ENCODE measurements at places on chromosomes 13 and 19.

- DNase-seq = no peak
Measured at GRCh38 chr13:33089311-33089710, 73.1 kb downstream of the KL start.

DNA sequence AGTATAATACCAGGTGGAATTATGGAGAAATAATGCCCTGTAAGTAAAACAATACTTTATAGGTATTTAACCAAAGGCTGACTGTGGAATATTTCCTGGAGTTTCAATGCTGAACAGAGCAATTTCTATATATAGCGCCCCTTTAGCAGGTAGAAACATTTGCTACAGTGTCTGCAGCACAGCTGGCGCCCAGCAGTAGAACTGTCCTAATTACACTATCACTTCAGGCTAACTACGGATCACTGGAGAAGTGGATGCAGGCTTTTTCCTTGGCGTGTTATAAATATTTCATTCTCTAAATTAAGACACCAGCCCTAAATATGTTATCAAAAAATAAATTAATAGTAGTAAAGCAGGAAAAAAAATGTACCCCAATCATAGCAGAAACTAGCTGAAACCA, 3.1 kb downstream of the SHISA2 start:
- DNase-seq = no peak

DNA sequence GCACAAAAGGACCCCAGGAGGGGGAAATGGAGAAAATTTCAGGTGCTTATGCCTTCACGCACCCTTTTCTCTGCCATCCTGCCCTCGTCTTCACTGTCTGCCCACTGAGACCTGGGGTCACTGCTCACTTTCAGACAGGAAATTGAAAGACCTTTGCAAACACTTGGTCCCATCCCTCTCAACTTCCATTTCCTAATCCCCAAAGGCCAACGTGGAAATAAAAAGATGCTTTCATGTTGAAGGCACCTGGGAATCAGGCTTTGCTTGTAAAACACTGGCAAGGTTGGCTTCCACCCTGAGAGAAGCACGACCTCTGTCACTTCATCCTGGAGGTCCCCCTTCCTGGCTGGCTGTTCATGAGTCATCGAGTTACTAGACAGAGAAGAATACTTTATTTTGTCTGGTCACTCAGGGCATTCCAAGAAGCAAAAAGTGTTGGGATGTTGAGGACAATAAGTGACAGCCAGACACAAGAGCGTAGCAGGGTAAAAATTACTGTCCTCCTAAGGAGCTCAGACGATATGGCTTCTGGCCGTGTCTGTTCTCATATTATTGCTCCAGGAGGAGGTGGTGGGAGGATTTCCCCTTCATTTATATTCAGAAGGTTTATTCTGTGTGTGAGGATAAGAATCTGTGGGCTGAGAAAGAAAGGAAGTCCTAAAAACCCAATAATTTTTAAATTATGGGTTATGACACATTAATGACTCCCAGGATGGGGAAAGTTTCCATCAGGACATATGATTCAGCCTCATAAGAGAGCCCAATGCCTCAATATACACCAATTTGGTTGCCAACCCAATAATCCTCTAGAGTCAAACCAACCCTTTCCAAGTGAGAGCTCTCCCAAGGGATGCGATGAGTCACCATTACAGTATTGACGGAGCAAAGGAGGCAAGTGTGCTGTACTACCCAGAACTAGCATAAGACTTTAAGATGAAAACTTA, 409.0 kb downstream of the COG6 start:
- DNase-seq = no peak

- no peak for DNase-seq
Measured at GRCh38 chr19:28500296-28500695, 712.7 kb downstream of the UQCRFS1 start.

DNA sequence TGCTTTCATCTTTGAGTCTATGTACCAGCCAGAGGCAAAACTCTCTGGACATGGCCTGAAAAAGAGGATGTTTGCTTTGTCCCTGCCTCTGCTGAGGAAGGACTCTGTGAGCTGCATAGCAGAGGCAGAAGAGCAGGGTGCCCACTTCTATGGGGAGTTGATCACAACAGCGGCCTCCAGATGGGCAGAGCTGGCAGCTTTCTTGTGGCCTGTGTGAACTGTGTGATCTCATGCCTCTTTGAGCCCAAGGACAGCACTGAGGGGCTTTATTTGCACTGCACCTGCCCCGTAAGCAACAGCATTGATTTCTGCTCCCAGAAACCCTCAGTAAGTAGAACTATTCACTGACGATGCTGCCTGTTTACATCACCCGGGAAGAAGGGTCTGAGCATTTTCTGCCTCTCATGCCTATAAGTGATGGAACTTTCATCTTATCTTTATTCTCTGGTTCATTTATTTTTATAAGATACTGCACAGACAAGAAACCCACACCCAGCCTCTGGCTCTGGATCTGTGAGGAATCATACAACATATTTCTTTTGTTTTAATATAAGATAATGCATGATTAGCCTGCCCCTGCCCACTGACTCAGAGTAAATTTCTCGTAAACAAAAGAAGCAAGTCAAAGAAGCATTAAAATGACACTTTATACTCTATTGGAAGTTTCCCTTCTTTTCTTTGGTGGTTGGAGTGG, 244.2 kb upstream of the SOX21 start:
- DNase-seq = no peak

GRCh38 chr13:76968041-76968440, 19.7 kb downstream of the ACOD1 start:
- no peak for DNase-seq

DNA sequence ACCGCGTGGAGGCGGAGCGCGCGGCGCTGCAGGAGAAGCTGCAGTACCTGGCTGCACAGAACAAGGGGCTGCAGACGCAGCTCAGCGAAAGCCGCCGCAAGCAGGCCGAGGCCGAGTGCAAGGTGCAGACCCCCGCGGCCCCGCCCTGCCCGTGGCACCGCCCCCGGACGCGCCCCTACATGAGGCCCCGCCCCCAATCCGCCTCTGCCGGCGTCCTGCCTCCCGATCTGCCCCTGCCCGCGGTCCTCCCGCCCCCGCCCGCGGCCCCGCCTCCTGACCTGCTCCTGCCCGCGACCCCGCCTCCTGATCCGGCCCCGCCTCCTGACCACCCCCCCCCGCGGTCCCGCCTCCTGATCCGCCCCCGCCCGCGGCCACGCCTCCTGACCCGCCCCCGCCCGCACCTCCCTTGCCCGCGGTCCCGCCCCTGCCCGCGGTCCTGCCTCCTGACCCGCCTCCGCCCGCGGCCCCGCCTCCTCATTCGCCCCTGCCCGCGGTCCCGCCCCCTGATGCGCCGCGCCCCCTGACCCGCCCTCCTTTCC, 11.7 kb downstream of the PRR36 start:
- peak; percentile 66 for DNase-seq

- no peak for DNase-seq
Measured at GRCh38 chr19:31533114-31533513, 183.9 kb upstream of the TSHZ3 start.

DNA sequence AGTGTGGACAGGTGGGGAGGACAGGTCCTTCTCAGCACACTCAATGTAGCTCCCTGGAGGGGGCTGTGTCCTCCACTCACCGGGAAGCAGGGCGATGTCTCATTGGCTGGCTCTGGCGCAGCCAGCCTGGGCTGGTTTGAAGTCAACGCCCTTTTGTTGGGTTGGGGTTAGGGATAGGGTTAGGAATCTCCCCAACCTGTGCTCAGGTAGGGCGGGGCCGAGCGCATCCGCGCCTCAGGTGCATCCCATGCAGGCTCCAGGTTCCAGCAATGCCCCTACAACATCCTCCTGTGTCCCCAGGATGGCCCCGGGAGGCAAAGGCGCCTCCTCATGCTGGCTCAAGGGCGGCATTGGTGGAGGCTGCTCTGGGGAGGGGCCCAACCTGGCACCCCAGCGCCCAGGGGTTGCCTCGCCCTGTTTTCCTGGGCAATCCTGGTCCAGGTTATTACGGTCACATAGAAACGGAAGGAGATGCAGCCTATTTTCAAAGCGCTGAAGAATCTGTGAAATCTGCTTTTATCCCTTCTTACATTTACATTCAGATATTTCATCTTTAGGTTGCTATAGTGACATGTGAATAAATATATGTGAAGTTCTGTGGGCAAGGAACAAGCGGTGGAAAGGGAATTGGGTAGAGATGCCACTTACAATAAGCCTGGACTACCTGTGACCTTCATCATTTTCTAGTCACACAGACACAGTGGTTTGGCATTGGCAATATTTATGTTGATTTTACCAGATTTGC, 74.3 kb downstream of the TM9SF2 start:
- DNase-seq = no peak

- no peak for DNase-seq
Measured at GRCh38 chr13:94849254-94849653, 136.9 kb upstream of the SOX21 start.

DNA sequence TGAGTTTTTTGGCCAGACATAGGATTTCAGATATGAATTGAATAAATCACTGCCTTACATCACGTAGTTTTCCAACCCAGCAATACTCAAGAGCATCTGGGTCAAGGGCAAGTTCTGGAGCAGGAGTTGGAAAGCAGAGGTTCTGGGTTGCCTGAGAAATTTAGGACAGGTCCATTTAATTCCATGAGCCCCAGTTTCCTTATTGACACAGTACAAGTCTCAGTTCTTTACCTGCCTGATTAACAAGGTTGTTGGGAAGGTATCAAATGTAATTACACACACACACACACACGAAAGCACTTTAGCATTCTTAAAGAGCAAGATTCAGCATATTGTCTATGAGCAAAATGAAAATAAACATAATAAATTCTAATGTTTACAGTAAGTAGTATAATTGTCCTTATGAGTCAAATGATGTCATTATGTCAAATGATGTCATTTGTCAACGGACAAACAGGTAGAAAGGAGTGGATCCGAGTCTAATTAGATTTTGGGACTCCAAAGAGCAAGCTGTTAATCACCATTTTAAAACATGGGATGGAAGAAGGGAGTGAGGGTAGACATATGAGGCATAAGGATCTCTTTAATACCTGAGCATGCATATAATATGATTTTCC, 268.4 kb upstream of the ARGLU1 start:
- DNase-seq = no peak

DNA sequence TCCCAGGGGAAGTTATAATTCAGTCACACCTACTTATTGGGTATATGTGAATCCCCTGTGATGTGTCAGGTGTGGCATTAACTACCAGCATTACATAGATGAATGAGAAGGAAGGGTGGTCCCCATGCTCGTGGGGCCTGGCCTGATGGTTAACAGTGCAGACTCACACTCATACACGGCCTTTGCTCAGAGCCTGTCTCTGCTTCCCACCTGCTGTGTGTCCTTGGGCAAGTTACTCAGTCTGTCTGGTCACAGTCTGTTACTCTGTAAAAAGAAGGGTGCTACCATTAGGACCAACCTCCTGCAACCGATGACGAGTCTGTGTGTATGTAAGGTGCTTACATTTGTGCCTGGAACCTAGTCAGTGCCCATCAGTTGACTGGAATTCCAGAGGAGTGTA, 23.8 kb downstream of the SAFB start:
- no peak for DNase-seq
